CD4-positive, alpha-beta T cell treated with Interleukin-17A for 1 hour (primary cell): ENCODE measurements at places on chromosomes 7 and 10.

DNA sequence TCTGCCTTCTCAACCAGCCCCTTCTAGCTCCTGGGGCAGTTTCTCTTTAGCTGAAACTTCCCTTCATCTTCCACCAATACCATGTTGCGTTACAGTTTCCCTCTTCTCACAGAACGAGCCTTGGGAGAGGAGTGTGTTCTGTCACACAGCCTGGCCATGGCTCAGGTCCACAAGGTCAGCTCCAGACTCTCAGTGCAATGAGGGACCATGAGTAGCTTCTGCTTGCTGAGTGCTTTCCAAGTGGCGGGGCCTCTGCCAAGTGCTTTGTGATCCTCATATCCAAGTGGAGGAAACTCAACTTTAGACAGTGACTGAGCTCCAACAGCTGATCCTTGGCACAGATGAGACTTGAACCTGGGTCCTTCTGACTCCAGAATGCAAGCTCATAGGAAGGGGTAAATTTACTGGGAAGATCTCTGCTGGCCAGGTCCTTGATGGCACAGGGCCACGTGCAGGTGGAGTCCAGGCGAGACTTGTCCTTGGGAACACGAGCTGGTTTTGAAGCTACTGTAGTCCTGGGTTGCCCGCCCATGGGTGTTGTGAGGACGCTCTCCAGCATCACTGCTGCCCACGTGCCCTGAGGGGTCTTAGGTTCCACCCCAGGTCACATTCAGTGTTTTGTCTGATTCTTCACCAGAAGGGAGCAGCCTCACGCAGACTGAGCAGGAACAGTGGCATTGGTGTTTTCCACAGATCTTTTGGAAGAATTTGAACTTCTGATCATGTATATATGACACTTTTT, 238.0 kb downstream of the EBF3 start:
- no peak for DNase-seq

DNA sequence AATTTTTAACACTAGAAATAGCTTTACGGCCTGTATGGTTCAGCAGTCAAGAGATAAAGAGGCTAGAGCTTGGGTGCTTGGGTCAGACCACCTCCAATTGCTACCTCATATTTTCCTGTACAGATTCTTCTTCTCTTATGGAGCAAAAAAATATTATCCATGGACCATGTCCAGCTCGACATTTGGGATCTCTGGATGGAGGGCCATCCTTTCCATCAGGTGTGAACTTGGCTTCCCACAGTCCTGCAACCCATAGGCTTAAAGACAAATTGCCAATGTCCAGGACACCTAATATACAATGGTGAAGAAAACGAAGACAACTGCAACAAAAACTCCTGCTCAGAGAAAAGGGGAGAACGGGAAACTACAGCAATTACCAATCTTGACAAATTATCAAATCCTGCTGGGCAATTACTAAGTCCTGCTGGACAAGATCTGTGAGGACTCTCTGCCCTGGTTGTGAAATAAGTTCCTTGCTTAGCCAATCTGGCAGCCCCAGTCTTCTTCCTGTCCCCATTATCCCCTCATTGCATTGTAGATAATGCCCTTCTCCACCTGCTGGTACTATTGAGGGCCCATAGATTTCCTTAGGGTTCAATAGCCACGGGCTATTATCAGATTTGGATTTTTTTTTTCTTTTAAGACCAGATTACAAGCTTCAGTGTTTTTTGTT, 42.0 kb upstream of the BRAF start:
- no peak for DNase-seq

GRCh38 chr10:86339226-86339865, 27.2 kb downstream of the GRID1 start:
- no peak for DNase-seq

GRCh38 chr10:22183771-22184461, 33.9 kb downstream of the EBLN1 start:
- no peak for DNase-seq

- no peak for DNase-seq
These were observed 19.4 kb upstream of the LRRN3 start for GRCh38 chr7:111071556-111071955.

DNA sequence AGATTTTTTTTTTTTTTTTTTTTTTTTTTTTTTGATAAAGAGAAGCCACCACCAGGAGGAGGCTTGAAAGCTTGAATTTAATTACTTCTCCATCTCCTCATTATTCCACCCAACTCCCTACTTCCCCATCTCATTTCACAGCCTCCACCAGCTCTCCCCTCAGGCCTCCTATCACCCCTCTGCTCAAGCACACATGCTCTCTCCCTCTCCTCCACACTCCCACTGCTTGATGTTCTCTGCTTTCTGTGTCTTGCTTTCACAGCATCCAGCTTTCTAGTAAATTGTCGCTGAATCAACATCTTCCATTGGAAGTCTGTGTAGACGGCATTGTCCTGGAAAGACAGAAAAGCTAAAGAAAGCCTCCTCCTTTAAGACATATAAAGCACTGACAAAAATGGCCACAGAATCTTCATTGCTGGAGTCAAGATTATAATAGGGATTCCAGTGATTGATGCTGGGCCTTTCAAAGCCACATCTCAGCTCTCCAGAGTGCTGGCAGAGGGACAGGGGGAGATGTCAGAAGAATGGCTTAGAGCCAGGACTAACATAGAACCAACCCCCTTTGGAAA, 58.3 kb downstream of the DOCK4 start:
- no peak for DNase-seq

GRCh38 chr7:96250776-96251361, 71.0 kb downstream of the SLC25A13 start:
- no peak for DNase-seq

DNA sequence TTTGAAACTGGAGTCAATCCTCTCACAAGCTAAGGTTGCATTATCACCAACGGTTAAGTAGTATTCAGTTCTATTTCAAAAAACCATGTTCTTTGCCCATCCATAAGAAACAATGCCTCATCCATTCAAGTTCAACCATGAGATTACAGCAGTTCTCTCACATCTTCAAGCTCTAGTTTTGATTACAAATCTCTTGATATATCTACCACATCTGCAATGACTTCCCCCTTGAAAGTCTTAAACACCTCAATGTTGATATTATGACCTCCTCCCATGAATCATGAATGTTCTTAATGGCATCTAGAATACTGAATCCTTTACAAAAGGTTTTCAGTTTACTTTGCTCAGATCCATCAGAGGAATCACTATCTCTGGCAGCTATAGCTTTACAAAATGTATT, 81.8 kb downstream of the JMJD1C start:
- no peak for DNase-seq
